ENCODE measurements at places on chromosomes 5 and 9.

GRCh38 chr9:132877824-132878694, at the start of gene AK8:
TSS of gene AK8 (minus strand) at chr9:132878284. CDS start at chr9:132878255, 29 bp downstream.
- peak; percentile 72 for DNase-seq

GRCh38 chr5:31847354-31847753, 208.4 kb downstream of the PDZD2 start:
- no peak for DNase-seq

DNA sequence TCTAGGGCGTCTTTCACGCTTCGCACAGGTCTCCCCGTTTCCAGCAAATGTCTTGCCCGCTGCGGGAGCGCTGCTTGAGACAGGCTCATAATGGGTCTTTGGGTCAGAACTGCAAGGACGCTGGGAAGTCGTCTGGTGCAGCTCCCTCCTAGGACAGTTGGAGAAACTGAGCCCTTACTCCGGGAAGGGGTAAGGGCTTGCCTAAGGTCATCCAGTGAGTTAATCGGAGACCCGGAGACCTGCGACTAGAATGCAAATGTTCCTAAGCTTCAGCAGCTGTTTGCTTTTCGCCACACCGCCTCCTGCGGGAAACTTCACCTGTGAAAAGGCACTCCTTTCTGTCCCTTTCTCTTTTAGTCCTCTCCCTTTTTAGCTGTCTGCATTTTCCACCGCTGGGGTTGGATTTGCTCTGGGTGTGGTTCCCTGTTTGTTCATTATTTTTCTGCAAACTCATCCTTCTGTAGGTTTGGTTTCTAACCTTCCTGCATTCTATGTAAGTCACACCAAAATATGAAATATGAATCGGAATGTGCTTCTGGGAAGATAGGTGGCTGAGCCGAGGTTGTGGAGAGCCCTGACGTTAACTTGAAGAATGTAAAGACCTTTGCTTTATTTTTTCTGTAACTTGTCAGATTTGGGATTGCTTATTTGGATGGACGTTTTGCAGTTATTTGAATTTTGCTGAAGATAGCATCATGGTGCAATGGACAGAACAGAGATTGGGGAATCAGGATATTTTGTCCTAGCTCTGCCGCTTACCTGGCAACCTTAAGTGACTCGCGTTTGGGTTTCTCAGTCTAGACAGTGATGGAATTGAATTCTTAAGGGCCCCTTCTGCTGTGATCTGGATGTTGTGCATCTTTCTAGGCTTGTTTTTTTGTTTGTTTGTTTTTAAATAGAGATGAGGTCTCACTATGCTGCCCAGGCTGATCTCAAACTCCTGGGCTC, 909 bp downstream of the SLC36A1 start:
- peak; percentile 52 for DNase-seq

GRCh38 chr5:157473383-157474320, 13.6 kb downstream of the NIPAL4 start:
- no peak for DNase-seq

DNA sequence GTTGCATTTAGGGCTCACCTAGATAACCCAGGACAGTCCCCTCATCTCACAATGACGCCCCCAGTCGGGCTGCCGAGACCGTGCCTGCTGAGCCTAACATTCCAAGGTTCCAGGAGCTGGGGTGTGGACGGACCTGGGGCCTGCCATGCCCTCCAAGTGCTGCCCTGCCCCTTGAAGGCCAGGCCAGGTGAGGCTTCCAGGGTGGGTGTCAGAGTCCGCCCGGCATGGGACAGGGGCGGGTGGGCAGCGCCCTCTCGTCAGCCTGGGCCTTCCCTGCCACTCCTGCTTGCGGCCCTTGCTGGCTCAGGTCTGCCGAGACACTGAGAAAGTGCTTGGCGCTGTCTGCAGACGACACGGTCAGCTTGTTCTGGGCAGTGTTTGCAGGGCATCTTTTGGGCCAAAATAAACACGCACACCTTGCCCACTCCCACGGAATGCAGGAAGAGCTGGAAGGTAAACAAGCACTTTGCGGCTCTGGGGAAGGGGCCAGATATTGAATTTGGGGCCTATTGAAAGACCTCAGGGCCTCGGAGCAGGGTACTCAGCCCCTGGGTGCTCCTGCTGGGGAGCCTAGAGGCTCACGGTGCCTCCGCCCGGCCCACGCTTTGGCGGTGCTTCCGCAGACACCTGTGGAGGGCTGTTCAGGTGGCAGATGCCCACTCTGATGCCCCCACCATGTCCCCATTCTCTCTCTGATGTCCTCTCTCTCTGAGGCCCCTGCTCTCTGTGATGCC, 4.2 kb upstream of the SCGB3A1 start:
- peak; percentile 49 for DNase-seq

Measured in left lobe of liver (tissue), 2 donors.